HT1080 (cell line): ENCODE measurements at places on chromosomes 12 and 14. TPM values are rescaled to one million over a fixed set of nuclear protein-coding genes. Genes with fewer than 3 reads are reported as not detected.

DNA sequence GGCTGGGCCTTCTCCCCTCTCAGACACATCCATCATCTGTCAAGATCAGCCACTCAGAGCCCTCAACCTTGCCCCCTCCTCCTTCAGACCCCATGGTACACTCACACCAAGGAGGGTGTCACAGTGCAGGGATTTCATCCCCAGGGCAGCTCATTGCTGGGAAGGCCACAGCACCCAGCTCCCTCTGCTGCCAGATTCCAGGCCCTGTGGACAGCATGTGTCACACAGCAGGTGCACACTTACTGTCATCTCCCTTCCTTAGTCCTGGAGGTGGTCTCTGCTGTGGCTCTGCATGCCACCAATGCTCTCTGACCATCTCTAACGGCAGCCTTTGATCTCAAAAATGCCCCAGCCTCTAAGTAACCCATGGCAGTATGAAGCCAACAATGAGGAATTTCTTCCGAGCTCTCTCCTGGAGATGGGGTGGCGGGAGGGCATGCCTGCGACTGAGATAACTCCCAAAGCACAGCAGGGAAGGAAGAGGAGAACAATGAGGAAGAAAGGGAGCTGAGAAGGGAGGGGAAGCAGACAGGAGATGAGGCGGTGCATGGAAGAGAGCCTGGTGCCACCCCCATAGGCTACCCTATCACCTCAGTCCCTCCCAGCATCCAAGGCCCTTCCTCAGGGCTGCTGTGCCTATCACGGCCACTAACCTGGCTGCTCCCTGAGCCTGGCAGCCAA, 101.0 kb downstream of the SINHCAF start:
- no peak for DNase-seq

DNA sequence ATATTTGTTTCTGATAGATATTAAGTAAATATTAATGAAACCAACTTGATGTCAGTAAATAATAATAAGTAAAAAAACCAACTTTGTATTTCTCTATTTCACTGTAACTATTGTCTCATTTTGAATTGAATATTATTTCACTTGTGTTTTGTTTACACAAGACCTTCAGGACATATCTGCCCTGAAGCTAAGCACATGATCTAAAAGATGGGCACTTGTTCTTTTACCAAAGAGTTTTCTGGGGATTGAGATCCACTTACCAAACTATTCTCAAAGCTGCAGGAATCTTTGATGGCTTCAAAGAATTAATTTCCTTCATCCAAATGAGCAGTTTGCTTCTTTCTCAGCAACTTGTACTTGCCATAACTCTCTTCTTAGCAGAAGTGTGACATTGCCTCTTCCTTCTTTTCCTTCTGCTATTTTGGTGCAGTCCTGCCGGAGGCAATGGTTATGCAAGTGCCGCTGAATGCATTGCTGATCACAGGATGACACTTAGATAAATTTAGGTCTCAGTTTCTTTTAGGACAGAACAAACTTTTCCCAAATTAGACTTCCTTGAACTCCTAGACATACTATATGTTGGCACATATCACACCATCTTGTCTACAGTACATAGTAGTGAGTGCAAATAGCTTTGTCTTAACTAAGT, 9.2 kb downstream of the FAR2 start:
- DNase-seq = no peak

GRCh38 chr14:49892636-49893308, at the start of gene ARF6:
TSS of gene ARF6 (plus strand) at chr14:49893082. CDS start at chr14:49893737, 655 bp downstream.
- peak; percentile 97 for DNase-seq

The SLC17A8 gene
- total RNA-seq = not detected in 2 replicates

- DNase-seq = no peak
Observed at GRCh38 chr12:104741077-104741476, 217.0 kb downstream of the SLC41A2 start.

GRCh38 chr12:62659453-62660295, 193.0 kb downstream of the MON2 start:
- DNase-seq = no peak

- no peak for DNase-seq
Observed at GRCh38 chr12:22574921-22575320, 30.6 kb upstream of the C2CD5 start.

DNA sequence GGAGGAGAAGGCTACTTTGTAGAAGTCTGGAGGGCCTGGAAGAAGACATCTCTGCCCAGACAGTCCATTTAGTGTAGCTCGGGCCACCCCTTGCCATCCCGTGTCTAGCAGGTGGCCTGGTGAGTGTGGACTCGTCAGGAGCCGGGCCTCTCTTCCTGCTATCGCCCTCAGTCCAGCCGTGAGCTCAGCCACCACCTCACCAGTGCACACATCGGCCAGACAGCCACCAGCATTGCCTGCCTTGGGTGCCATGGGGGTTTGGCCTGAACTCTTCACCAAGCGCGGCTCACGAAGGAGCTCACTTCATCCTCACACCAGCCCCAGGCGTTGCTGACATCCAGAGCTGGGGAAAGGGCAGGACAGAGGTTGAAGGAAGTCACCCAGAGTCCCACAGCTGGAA, 19.6 kb upstream of the TRAF3 start:
- DNase-seq = no peak

The FOXA1 gene
- total RNA-seq = 2.7 and 3.2 TPM in 2 replicates

DNA sequence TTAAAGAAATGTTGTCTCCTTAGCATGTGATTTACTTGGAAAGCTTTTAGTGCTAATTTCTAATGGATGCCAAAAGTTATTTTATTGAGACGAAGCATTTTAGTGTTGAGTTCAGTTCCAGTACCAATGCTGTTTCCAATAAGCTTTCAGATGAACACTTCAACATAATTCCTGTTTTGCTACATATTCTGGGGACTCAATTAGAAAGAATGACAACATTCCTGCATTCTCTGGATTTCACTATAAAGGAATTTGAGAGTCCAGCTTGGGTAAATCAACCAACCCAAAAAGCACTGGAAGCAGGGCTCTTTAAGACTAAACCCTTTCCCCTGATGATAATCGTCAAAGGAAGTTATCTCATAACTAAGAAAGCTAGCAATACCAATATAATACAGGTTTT, 353.0 kb upstream of the TMTC1 start:
- DNase-seq = no peak

- DNase-seq = no peak
Observed at GRCh38 chr12:74671421-74671820, 133.8 kb downstream of the ATXN7L3B start.

- peak; percentile 85 for DNase-seq
Observed at GRCh38 chr14:53278602-53279506, 125.7 kb upstream of the DDHD1 start.

DNA sequence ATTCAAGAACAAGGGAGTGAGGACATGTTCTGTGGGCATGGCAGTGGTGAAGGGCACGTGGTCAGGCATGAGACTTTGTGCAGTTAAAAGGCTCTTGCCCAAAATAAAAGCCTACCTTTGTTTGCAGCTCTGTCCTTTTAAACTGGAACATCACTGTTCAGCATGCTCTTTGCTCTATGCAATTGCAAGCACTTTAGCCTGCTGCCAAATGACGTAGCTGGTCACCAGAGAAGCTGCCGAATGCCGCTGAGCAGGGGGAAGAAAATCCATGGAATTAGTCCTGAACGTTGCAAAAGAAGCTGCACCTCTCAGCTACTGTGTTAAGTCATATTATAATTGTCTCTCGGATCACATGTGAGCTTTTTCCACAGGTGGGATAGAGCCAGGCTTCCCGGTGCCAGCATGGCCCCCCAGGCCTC, 176.3 kb upstream of the DIO2 start:
- DNase-seq = no peak

- DNase-seq = no peak
Observed at GRCh38 chr12:105698075-105698474, 367.6 kb downstream of the C12orf75 start.

GRCh38 chr12:43291516-43291915, 260.5 kb downstream of the ADAMTS20 start:
- DNase-seq = peak; percentile 12

- DNase-seq = no peak
Observed at GRCh38 chr14:83467811-83468210, 1934.2 kb upstream of the SEL1L start.

GRCh38 chr14:74771399-74771798, 8.3 kb downstream of the YLPM1 start:
- DNase-seq = no peak

DNA sequence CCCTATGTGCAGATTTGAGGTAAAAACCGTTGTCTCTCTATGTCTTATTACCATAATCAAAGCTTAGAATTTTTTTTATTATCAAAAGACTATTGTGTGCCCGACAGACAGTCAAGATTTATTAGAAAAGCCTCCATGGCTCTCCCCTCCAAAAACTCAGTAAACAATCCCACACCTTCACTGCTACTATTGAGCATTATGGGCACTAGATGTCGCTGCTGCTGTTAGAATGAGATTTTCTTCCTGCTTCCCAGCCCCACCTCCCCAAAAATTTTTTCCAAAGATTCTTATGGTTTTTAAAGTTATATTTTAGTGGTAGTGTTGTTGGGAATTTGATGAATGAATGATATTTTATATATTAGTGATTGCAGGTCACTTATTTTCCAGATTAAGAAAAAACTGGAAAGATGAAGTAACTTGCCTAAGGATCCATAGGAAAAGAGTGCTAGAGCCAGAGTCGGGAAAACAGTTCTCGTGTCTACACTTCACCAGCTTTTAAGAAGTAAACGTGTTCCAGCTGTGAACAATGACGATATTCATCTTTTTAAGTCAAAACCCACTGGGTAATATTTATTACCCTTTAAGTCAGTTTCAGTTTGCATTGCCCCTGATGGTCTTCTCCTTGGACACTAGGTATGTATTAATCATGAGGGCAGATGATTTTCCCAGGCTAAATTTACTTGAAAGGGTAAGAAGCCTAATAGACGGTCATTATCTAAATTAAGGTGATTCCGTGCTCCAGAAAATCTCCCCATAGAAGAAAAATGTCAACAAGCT, 12.2 kb upstream of the FOXG1 start:
- DNase-seq = peak; percentile 55

GRCh38 chr12:112375105-112375504, 7.1 kb downstream of the HECTD4 start:
- no peak for DNase-seq

DNA sequence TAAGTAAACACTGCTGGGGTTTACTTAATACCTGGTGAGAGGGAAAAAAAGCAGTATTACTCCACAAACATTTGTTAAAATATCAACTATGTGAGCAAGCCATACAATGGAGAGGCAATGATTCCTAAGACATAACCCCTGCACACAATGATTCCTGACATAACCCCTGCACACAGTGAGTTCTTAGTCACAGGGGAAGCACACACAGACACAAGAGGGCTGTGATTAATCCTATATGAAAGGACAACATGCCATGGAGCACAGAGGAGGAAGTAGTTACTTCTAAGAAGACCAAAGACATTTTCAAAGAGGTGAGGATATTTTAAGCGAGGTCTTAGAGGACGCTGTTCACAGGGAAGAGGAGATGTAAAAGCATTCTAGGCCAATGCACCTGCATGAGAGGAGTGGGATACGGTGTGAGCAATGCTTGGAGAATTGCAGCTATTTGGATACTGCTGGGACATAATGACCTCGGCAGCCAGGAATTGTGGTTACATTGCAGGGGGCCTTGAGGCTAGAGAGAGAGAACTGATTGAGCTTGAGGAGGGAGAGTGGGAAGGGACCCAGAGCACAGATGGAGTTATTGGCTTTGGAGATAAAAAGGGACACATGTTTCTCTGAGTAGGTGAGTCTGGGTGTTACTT, 211.9 kb downstream of the APAF1 start:
- DNase-seq = peak; percentile 25

DNA sequence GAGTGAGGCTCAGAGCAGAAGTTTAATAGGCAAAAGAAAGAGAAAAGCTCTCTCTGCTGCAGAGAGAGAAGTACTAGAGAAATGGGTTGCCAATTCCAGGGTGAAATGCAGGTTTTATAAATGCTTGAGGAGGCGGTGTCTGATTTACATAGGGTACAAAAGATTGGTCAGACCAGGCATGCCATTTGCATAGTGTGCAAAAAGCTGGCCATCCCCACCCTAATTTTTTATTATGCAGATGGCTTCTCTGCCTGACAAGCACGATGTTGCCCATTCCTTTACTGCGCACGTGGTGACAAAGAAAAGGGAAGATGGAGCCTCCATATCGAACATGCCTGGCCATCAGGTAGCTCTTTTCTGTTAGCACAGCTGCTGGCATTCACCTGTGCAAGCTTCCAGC, 209.3 kb upstream of the PPFIA2 start:
- DNase-seq = no peak

The MRPL52 gene
- total RNA-seq = 106 and 146 TPM in 2 replicates

DNA sequence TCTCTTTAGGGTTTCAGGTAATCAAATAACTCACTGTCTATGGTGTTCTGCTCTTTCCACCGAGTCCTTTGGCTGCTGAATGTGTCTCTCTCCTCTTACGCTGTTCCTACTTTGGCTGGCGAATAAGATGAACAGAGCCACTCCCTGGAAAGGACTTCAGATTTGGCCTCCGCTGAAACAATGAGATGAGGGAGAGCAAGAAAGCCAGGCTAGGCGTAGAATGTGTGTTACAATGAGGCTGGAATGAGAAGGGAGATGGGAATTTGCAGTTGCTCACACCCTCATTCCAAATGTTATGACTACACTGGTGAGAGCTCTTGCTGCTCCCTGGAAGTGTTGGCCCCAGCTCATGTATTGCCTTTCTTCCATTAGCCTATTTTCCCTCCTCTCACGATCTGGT, at the start of gene MFAP5:
Gene MFAP5 (minus strand): TSS at position 234 of the 400 bp plus-strand sequence. CDS start 722 bp downstream, outside the sequence.
- DNase-seq = no peak

- peak; percentile 17 for DNase-seq
Observed at GRCh38 chr12:47725893-47726292, 603 bp upstream of the ENDOU start.

DNA sequence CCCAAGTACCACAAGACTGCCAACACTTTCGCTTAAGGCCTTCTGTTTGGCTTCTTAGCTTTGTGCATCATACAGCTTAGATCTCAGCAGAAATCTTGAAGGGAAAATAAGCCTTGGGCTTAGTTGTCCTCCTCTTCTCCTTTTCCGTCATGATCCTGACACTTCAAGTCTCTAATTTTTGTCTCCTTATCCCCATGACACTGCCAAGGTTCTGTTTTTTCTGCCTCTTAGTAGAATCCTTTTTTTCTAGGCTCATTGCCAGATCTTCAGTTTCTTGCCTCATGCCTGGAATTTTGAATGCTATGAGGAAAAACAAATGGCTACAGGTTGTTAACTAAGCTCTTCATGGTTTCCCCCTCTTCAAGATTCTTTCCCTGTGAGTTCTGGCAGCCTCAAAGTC, 450.4 kb downstream of the LRFN5 start:
- DNase-seq = peak; percentile 1

The CBX5 gene
- 55.9 and 67.6 TPM in 2 replicates for total RNA-seq

The ABCC9 gene
- 0.35 and 0.47 TPM in 2 replicates for total RNA-seq

The GYS2 gene
- total RNA-seq = not detected in 2 replicates

The CD4 gene
- 0.10 TPM in 1 of 2 replicates, not detected in the other for total RNA-seq

DNA sequence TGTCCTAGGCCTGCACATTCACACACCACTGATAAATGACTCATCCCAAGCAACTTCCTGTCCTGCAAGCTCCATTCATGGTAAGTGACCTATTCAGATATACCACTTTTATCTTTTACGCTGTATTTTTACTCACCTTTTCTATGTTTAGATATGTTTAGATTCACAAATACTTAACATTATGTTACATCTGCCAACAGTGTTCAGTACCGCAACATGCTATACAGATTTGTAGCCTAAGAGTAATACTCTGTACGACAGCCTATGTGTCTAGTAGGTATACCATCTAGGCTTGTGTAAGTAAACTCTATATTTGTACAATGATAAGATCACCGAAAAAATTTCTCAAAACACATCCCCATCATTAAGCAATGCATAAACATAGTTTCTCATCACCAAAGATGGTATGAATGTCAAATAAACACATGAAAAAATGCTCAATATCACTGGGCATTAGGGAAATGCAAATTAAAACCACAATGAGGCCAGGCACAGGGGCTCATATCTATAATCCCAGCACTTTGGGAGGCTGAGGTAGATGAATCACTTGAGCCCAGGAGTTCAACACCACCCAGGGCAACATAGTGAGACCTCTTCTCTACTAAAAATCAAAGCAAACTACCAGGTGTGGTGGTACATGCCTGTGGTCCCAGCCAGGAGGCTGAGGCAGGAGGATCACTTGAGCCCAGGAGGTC, 20.7 kb downstream of the ATXN2 start:
- DNase-seq = peak; percentile 87
